Epithelial cell of prostate (primary cell): ENCODE measurements at places on chromosomes 16 and 17.

DNA sequence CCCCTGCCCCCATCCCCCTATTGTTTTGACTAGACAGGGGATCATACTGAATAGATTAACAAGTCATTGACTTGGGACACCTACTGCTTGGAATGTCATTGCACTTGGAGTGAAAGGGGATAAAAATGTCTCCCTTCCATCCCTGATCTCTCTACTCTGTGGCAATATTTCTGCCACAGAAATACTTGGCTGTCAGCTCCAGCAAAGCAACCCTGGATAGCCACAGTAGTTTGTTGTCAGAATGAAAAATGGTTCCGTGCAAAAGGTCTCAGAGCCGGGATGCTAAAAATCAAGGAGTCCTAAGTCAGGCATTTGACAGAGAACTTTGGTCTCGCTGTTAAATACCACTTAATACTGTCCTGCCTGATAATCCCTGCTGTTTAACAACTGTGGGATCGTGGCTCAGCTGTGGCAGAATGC lies 722.0 kb upstream of the SOX9 start:
- no peak for DNase-seq

- DNase-seq: no peak
These were observed 29.5 kb downstream of the METTL16 start for GRCh38 chr17:2482218-2482617.

GRCh38 chr17:39979893-39980350 lies 685 bp upstream of the PSMD3 start:
- DNase-seq: no peak

GRCh38 chr17:57355090-57355859 lies 99.0 kb downstream of the MSI2 start:
- DNase-seq: no peak
